ENCODE measurements at places on chromosomes 12 and 14.

GRCh38 chr14:69561893-69562292 lies 12.8 kb downstream of the CCDC177 start:
- H3K27ac ChIP-seq: no peak overlapping the region
- DNase-seq: no peak
- H3K36me3 ChIP-seq: no peaks in the 10 kb centered on the region
- H3K27me3 ChIP-seq: peaks cover 72% of the 10 kb centered on the region

GRCh38 chr12:5114436-5114835 lies 70.8 kb downstream of the KCNA5 start:
- H3K27me3 ChIP-seq: no peaks in the 10 kb centered on the region
- no peak overlapping the region for H3K27ac ChIP-seq
- no peaks in the 10 kb centered on the region for H3K36me3 ChIP-seq
- no peaks in the 10 kb centered on the region for H3K4me1 ChIP-seq
- H3K4me3 ChIP-seq: no peak overlapping the region
- no peak for DNase-seq

- DNase-seq: no peak
- H3K27me3 ChIP-seq: no peaks in the 10 kb centered on the region
- 0 out of 2 replicates have a peak, but pooled peaks cover 2% of the 10 kb centered on the region for H3K36me3 ChIP-seq
- H3K4me3 ChIP-seq: peak overlapping the region; percentile 82
- no peak overlapping the region for H3K27ac ChIP-seq
Measured at GRCh38 chr14:72891666-72892102, 2.2 kb downstream of the DPF3 start.

- H3K4me1 ChIP-seq: peaks cover 4% of the 10 kb centered on the region
- H3K27ac ChIP-seq: no peak overlapping the region
- peak; percentile 43 for DNase-seq
- no peaks in the 10 kb centered on the region for H3K27me3 ChIP-seq
- no peak overlapping the region for H3K4me3 ChIP-seq
Measured at GRCh38 chr12:27998658-27999057, 26.1 kb upstream of the PTHLH start.

GRCh38 chr14:103022002-103022684 lies 35.2 kb downstream of the CDC42BPB start:
- no peak overlapping the region for H3K27ac ChIP-seq
- peaks cover 43% of the 10 kb centered on the region for H3K4me1 ChIP-seq
- no peak for DNase-seq
- no peaks in the 10 kb centered on the region for H3K36me3 ChIP-seq
- H3K4me3 ChIP-seq: no peak overlapping the region

GRCh38 chr14:100710391-100710790 lies 16.3 kb upstream of the DLK1 start:
- peaks cover 16% of the 10 kb centered on the region for H3K4me1 ChIP-seq
- no peaks in the 10 kb centered on the region for H3K36me3 ChIP-seq
- no peaks in the 10 kb centered on the region for H3K27me3 ChIP-seq
- H3K27ac ChIP-seq: no peak overlapping the region
- H3K4me3 ChIP-seq: no peak overlapping the region

DNA sequence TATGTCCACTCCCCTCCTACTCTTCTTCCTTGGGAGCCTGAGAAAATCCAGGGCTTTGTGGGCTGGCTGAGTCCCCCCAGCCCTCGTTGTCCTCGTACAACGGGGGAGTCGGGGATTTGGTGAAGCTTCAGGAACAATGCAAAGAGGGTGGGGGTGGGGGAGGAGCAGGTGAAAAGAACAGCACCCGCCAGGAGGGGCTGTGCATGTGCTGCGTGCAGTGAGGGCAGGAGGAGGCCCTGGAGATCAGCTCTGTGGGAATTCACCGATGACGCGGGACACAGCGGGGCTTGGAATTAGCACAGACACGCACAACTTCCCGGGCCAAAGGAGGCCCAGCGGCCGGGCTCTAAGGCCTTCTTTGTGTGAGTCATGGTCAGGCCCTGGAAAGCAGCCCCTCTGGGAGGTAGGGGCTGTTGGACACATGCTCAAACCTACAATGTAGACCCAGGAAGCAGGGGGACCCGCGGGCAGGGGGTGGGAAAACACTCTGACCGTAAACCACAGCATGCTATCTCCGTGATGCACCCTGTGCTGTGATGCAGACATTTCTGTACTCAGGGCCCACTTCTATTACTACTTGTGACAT lies 32.8 kb downstream of the RBM19 start:
- H3K27me3 ChIP-seq: no peaks in the 10 kb centered on the region
- H3K4me3 ChIP-seq: no peak overlapping the region
- DNase-seq: no peak
- no peaks in the 10 kb centered on the region for H3K4me1 ChIP-seq

DNA sequence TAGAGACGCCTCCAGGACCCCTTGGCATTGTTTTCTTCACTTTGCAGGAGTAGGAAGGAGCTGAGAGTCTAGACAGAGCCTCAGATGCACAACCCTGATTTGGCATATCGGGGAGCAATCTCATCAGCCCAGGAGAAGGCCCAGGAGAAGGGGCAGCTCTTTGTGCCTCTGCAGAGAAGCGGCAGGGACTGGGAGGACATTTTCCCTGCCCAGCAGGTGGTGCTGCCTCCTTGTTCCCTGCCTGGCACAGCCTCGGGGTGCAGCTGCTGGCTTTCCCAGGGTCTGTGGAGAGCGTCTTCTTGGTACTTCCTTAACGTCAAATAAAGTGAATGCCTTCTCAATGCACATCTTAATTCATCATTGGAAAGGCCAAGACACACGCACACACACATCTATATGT lies 419.5 kb downstream of the TMEM121 start:
- no peak overlapping the region for H3K4me3 ChIP-seq
- peaks cover 3% of the 10 kb centered on the region for H3K27me3 ChIP-seq
- no peak overlapping the region for H3K27ac ChIP-seq
- peak; percentile 11 for DNase-seq
- H3K36me3 ChIP-seq: no peaks in the 10 kb centered on the region

DNA sequence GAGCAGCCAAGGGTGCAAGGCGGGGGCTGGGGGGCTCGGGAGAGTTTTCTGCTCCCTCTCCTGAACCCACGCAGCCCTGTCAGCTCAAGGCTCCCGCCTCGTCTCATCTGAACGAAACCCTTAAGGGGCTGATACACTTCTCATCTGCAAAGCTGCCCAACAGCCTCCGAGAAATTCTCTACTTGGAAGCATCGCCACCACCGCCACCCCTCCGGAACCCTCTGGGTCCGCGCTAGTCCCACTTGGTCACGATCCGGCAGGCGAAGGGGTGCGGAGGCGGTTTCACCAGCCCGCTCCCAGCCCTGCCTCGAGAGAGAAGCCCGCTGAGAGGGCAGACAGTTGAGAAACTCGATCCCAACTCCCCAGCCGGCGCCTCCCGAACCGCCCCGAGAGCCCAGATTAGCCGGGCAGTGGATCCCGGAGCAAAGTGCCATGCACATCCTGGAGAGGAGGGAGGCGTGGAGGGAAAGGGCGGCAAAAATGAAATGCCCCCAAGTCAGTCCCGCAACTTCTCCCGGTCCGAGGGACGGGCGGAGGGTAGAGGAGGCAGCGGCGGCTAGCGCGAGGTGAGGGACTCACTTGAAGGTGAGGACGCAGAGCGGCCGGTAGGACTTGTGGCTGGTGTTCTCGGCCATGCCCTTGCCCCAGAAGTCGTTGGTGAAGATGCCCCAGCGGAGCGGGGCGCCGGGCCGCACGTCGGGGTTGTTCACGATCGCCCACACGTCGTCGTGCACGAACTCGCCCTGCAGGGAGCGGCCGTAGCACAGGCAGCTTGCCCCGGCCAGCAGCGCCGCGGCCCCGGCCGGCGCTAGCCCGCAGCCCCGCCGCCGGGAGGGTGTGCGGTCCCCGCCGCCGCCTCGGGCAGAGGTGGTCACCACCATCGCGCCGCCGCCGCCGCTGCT lies 620 bp downstream of the TMTC1 start:
- H3K36me3 ChIP-seq: no peaks in the 10 kb centered on the region
- no peak overlapping the region for H3K27ac ChIP-seq
- DNase-seq: peak; percentile 14
- peaks cover 57% of the 10 kb centered on the region for H3K27me3 ChIP-seq
- H3K4me3 ChIP-seq: peak overlapping the region; percentile 69
- H3K4me1 ChIP-seq: no peaks in the 10 kb centered on the region

DNA sequence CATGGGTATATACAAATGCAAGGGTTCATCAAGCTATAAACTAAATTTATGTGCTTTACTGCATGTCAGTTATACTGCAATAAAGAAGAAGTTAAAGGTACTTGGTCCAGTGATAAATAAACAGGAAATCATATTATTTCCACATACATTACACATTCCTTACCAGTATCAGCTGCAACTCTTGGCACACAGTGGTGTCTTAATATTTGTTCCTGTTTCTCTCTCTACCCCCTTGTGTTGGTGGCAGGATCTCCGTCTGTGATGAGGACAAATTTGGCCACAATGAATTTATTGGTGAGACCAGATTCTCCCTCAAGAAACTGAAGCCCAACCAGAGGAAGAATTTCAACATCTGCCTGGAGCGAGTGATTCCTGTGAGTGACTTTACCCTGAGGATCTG lies 19.2 kb upstream of the OAS1 start:
- DNase-seq: no peak
- no peak overlapping the region for H3K27ac ChIP-seq
- H3K4me3 ChIP-seq: no peak overlapping the region

GRCh38 chr12:109302358-109302757 lies 6.7 kb downstream of the FOXN4 start:
- H3K27me3 ChIP-seq: peaks cover 52% of the 10 kb centered on the region
- no peaks in the 10 kb centered on the region for H3K4me1 ChIP-seq
- no peak overlapping the region for H3K27ac ChIP-seq
- H3K36me3 ChIP-seq: no peaks in the 10 kb centered on the region

DNA sequence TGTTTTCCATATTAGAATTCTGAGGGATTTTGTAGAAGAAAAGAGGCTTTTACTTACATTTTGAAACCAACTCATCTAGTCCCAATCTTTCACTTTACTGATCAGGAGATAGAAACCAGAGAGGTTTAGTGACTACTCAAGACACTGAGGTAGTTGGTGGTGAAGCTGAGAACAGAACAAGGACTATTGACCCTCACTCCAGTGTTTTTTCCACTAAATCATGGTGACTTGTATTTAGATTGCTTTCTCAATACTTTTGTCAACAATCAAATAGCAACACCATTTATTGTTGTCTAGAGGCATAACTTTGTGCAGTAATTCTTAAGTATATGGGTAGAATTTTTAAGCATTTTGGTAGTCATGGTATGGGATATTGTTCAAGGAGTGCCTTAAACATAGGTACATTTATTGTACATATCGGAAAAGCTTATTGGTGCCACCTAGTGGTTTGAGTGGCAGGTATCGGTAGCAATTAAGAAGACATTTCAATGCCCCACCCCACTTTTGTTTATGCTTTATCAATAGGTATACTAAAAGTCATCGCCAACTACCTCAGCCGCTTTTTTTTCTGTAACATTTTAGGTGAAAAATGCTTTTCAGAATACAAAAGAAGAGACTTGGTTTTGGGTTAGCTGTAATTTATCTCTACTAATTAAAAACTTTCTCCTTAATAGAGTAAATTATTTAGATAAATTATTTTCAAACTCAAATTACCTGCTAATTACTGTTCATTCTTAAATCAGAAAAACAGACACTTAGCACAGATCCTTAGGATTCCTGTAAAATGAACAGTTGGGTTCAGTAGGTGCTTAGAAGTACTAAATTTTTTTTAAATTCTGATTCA lies 47.3 kb upstream of the PAWR start:
- DNase-seq: peak; percentile 89
- H3K27me3 ChIP-seq: no peaks in the 10 kb centered on the region
- H3K4me3 ChIP-seq: no peak overlapping the region
- H3K4me1 ChIP-seq: peaks cover 4% of the 10 kb centered on the region
- no peak overlapping the region for H3K27ac ChIP-seq
- H3K36me3 ChIP-seq: no peaks in the 10 kb centered on the region
